ENCODE measurements at places on chromosomes 2 and 18.
A peak's percentile ranks its signal among the peaks of the same experiment; 100 is the strongest.

- no peak for DNase-seq
Measured at GRCh38 chr2:127401757-127402695, 14.3 kb upstream of the MAP3K2 start.

- DNase-seq = no peak
Measured at GRCh38 chr2:40485318-40485717, 33.4 kb upstream of the SLC8A1 start.

GRCh38 chr2:129067070-129067469 lies 748.4 kb upstream of the HS6ST1 start:
- DNase-seq = no peak

DNA sequence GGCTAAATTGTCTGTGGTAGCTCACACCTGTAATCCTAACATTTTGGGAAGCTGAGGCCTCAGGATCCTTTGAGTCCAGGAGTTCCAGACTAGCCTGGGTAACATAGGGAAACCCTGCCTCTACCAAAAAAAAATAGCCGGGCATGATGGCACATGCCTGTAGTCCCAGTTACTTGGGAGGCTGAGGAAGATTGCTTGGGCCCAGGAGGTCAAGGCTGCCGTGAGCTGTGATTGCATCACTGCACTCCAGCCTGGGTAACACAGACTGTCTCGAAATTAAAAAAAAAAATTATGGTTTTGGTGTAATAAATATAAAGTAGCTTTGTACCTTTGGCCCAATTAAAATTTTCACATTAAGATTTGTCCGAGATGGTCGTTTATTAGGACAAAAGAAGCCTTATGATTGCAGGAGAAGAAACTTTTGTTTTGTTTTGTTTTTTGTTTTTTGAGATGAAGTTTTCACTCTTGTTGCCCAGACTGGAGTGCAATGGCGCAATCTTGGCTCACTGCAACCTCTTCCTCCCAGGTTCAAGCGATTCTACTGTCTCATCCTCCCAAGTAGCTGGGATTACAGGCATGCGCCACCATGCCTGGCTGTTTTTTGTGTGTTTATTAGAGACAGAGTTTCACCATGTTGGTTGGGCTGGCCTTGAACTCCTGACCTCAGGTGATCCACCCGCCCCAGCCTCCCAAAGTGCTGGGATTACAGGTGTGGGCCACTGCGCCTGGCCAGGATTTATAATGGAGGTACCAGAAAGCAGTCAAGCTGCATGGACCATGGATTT lies 4.1 kb downstream of the MTA3 start:
- DNase-seq = no peak

DNA sequence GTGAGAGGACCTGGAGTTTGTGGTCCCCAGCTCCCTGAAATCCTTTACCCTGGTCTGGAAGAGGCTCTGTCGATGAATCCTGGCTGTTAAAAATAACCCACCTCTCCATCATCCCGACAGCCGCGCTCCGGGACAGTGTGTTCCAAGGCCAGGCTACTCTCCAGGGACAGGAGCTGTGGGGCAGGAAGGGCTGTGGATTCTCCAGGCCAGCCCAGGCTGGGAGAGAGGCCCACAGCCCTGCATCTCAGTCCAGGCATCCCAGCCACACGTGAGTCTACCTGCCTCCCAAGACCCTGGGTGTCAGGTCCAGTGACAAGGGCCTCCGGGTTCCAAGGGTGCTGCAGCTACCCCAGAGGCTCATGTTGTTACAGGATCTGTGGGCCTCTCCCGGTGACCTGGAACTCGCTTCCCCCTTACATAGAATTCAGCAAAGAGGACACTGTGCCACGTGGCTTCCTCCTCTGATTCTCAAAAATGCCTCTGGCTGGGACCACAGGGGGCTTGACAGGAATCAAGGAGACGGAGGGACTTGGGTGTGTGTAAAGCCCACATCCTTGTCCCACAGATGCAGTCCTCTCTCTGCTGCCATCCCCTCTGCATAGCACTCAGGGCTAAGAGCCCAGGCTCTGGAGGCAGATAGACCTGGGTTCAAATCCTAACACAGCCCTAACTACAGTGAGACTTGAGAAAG lies 17.3 kb downstream of the ADRA2B start:
- DNase-seq = peak; percentile 40

GRCh38 chr2:178271094-178271493 lies 76.8 kb downstream of the OSBPL6 start:
- no peak for DNase-seq

- DNase-seq = no peak
Measured at GRCh38 chr2:24183366-24184069, 8.7 kb downstream of the FAM228A start.

- DNase-seq = no peak
Measured at GRCh38 chr2:159788253-159788652, 9.8 kb downstream of the CD302 start.

DNA sequence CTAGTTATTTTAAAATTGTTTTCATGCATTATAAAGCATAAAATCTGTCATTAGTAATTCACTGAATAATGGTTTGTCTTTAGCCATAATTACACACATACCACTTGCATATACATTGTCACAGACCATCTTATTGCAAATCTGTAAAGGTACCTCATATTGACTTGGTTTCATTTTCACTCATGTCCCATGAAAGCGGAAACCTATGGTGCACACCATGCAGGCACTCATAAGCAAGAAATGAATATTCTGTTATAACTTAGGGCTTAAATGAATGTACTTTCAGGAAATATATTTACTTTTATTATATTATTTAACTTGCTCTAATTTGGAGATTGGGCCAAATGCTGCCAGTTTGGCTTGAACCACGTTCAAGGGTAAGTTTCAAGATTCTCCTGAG lies 29.2 kb upstream of the STK17B start:
- DNase-seq = no peak

DNA sequence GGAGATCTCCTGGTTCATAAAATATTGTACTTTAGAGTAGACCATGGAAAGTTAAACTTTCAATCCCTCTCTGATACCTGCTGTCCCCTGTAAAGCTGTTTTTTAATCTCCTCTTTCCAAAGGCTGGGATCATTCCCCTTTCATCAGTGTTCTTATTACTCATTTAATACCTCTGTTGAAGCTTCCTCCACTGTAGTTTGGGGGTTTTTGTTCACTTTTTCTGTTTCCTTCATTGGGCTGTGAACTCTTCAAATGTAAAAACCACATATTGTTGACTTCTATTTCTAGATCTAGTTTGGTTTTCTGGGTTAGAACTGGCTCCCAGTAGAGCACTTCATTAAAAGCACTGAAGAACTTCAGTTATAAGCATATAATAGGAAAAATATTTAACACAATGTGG lies 598.1 kb downstream of the RNF144A start:
- DNase-seq = no peak

GRCh38 chr2:165833156-165833555 lies 39.1 kb upstream of the GALNT3 start:
- DNase-seq = no peak

- no peak for DNase-seq
Measured at GRCh38 chr2:153509133-153509532, 30.6 kb upstream of the RPRM start.

GRCh38 chr2:157036726-157037125 lies 220.8 kb upstream of the GALNT5 start:
- DNase-seq = no peak

DNA sequence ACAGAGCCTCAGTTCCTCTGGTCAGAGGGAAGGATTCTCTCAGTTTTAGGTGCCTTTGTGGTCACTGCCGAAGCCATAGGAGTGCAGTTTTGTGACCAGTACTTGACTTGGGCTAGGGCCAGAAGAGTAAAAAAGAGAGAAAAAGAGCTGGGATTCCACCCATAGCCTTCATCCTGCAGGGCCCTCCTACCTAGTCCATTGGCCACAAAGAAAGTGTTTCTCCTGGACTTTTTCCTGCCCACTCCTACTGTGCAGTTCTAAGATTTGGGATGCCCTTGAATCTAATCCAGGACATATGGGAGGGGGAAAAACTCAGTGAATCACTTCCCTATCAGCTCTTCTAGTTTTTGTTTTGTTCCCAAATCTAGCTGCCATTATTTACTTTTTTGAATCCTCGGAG lies 26.0 kb downstream of the FAM117B start:
- no peak for DNase-seq

GRCh38 chr2:197862246-197862955 lies 58.0 kb downstream of the PLCL1 start:
- DNase-seq = no peak

DNA sequence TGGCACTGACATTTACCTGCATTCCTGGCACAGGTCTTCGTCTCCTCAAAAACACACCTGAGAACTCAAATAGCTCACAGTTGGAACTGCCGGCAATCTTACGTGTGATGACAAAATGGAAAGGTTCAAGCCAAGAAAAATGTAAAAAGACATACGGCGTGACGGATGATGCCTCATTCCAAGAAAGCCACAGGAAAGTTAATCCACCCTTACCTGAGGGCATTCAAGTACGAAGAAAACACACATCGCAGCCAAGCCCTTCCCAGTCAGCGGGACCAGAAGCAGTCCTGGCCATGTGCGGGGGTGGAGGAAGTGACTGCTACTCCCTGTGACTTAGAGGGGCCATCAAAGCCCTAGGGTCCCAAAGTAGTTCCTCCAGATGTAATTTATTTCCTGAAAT lies 986.3 kb upstream of the CELF4 start:
- DNase-seq = no peak

DNA sequence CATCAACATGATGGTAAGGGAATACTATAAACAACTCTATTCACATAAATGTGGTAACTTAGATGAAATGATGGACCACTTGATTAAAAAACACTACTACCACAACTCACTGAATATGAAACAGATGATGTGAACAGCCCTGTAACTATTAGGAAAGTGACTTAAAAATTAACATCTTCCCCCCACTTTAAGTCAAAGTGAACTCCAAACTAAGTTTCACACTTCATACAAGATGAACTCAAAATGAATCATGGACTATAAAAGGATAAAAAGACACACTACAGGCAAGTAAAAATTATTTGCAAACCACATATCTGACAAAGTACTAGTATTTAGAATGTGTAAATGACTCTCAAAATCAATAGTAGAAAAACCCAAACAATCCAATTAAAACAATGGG lies 71.6 kb downstream of the ZAP70 start:
- no peak for DNase-seq

- no peak for DNase-seq
Measured at GRCh38 chr18:48864876-48865275, 85.9 kb downstream of the SMAD7 start.

DNA sequence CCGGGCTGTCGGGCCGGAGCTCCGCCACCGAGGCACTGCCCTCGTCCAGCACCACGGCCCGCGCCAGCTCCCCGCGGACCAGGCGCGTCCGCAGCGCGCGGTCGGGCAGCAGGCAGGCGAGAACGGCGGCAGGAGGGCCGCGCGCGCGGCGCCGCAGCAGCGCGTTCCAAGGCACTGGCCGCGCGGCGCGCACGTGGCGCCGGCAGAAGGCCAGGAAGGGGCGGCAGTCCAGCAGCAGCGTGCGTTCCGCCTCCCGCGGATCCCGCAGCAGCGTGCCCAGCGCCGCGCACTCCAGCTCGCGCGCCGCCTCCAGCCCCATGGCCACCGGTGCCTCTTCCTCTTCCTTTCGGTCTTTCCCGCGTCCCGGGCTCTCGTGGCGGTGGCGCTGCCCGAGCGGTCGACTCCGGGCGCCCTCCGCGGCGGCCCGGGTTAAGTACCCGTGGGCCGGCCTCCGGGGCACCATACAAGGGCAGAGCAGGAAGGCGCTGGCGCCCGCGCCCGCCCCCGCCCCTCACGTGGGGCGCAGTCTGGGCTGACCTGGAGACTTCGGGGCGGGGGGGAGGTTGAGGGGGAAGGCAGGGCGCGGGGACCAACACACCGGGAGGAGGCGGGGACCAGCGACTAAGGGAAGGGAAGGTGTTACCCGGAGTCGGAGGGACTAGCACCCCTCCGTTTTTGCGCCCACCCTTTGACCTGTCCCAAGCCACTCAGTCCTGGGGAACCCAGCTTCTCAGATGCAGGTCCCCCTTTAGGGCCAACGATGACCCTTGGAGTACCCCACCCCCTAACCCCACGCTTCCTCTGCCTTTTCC lies at the start of gene DUSP2:
Gene DUSP2 (minus strand): TSS at position 405 of the 812 bp plus-strand sequence. CDS start 86 bp downstream, at position 319.
- peak; percentile 69 for DNase-seq

- DNase-seq = no peak
Measured at GRCh38 chr2:60852282-60852860, 29.0 kb upstream of the REL start.

GRCh38 chr2:45993476-45993991 lies 303.7 kb upstream of the EPAS1 start:
- peak; percentile 62 for DNase-seq

GRCh38 chr18:80197528-80197927 lies 49.8 kb downstream of the PARD6G start:
- no peak for DNase-seq

DNA sequence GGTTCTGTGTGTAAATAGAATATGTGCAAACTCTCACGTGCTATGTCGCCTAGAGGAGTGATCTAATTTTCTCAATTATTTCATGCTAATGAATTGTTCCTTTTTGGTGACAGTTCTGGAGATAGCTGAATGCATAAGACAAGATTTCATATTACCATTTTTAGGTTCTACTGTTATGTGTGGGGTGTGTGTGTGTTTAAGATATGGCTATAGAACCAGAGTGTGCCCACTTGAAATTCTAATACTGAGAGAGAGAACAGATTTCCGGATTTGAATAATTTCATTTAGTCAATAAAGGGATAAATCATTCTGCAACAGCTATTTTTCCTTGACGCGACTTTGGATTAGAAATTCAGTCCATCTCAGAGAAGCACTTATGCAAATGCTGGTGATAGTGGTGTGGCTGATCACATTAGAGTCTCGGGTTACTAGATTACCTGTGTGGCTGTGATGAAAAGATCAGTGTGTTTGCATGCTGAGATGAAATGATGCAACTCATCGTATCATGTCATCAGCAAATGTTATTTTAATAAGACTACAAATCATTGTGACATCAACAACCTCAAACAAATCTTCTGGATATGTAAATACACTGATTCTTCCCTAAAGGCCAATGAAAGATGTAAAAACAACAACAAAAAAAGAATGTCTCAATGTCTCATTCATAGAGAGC lies 415.9 kb downstream of the EPHA4 start:
- no peak for DNase-seq

DNA sequence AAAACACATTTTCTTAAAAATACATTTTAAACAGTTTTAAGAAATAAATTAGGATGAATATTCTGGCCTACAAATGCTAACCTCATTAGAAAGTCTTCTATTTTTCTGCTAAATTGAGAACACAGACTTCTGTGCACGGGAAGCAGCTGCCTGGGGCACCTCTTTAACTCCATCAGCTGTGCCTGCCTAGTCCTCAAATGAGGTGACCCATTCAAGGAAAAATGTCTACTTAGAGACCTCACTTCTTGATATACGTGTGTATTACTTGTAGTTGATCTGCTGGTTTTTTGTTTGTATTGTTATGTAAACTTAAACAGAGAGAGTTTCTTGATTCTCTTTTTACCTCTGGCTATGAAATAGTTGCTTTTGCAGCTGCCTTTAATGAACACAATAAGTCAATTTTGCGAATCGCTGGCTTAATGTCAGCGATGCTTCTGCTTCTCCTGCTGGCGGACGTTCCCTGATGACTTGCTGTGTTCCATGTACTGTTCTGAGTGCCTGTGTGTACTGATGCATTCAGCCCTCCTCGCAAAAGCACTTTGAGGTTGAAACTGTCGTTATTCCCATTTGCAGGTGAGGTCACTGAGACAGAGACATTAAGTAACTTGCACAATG lies 88.7 kb upstream of the TXNDC2 start:
- no peak for DNase-seq
